ENCODE measurements at places on chromosomes 1 and 21.

DNA sequence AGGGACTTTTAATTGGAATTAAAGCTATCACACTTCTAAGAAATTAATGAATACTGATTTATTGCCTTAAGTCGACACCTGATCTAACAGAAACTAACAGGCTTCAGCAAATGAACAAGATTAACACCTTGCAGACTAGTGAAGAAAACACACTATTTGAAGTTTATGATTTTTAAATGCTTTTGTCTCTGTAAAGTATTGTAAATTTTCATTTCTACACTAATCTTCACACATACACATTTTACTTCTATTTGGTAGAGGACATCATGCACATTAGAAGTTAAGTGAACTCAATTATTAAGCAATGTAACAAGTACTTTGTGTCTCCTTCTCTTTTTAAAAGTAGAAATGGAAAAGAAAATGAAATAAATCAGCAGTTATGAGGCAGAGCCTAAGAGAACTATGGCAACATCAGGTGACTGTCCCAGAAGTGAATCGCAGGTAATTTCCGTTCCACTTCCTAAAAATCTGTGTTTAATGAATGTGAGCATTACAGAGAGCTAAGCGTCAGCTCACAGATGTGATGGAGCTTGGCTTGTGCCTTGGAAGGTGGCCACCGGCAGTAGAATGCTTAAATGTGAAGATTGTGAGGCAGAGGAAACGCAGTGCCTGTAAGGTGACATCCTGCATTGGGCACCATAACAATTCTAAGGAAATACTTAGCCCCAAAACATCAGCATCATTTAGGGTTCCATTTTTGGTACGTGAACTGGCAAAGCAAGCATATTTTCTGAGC is 1.2 kb downstream of the PRMT2 start:
- no peak for DNase-seq

- DNase-seq = no peak
These were observed 844 bp downstream of the NIBAN1 start for GRCh38 chr1:184973272-184974055.

- no peak for DNase-seq
These were observed 24.0 kb upstream of the CPT2 start for GRCh38 chr1:53172426-53173128.

GRCh38 chr1:226575739-226576378 is 27.3 kb downstream of the STUM start:
- DNase-seq = peak; percentile 31

- DNase-seq = no peak
These were observed 21.7 kb upstream of the KCND3 start for GRCh38 chr1:112011202-112011601.

GRCh38 chr1:163528710-163529348 is 207.1 kb downstream of the NUF2 start:
- DNase-seq = no peak

DNA sequence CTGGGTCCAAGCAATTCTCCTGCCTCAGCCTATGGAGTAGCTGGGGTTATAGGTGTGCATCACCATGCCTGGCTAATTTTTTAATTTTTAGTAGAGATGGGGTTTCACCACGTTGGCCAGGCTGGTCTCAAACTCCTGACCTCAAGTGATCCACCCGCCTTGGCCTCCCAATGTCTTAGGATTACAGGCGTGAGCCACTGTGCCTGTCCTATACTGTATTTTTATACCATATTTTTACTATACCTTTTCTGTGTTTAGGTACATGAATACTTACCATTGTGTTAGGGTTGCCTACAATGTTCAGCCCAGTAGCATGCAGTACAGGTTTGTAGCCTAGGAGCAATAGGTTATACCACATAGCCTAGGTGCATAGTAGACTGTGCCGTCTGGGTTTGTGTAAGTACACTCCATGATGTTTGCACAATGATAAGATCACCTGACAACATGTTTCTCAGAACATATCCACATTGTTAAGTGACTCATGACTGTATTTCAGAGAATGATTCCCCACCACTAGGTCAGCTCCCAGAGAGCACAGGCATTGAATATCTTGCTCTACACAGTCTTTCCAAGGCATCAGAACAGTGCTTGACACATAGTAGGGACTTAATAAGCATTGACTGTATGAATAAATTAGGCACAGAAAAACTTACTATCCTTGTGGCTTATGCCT is 6.0 kb upstream of the CITED4 start:
- no peak for DNase-seq

- DNase-seq = no peak
These were observed 53.6 kb downstream of the GLUL start for GRCh38 chr1:182337736-182338571.

- DNase-seq = no peak
These were observed 14.5 kb downstream of the IFNAR2 start for GRCh38 chr21:33244082-33244778.

DNA sequence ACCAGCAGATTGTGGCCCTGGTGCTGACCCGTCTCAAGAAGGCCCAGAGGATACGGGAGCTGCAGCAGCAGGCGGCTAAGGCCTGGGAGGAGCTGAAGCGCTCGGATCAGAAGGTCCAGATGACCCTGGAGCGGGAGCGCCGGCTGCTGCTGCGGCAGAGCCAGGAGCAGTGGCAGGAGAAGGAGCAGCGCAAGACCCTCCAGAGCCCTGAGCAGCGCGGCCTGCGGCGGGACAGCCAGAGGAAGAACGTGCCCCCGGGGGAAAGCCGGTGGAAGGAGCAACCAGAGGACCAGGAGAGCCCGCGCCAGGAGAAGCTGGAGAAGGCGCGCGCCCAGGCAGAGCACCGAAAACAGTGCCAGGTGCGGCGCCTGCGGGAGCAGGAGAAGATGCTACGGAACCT is 1.0 kb downstream of the CCDC185 start:
- DNase-seq = no peak

GRCh38 chr1:8763888-8764287 is 53.6 kb downstream of the RERE start:
- DNase-seq = no peak

GRCh38 chr1:204837440-204838084 is 33.1 kb upstream of the NFASC start:
- no peak for DNase-seq

- no peak for DNase-seq
These were observed 35.9 kb downstream of the TMCC2 start for GRCh38 chr1:205263580-205264190.

DNA sequence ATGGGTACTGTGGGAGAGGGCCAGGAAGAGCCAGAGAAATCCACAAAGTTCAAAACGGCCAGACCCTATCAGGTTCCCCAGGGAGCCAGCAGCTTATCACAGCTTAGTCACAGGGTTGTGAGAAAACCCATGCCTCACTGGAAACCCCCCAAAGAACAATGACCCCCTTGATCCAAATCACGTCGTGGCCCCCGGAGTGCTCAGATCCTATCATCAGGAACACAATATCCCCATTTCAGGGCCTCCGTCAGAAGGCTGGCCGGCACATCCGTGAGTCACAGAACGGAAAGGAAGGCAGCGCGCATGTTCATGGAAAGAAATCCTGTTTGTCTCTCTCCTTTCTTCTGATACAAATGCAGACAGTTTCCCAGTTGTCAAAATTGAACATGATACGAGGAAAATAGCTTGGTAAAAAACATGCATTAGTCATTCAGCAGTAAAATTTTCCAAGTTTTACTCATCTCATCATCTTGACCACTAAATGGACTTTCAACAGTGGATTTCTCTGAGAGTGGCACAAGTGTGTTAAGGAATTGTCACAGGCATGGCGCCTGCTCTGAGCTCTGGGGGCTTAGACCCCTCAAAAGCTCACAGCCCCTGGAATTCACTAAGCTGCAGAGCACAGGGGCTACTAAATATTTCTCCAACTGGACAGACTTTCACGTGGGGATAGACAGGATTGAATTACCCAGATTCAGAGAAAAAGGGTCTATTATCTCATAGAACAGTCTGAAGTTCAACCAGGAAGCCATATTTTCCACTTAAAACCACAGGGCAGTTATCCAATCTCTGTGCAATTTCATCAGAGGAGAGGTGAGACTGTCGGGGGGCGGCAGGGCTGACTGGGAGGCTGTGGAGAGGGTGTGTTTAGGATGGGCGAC is 124.8 kb downstream of the RIPK4 start:
- no peak for DNase-seq

- DNase-seq = no peak
These were observed 11.8 kb downstream of the TPM3 start for GRCh38 chr1:154179946-154180687.

DNA sequence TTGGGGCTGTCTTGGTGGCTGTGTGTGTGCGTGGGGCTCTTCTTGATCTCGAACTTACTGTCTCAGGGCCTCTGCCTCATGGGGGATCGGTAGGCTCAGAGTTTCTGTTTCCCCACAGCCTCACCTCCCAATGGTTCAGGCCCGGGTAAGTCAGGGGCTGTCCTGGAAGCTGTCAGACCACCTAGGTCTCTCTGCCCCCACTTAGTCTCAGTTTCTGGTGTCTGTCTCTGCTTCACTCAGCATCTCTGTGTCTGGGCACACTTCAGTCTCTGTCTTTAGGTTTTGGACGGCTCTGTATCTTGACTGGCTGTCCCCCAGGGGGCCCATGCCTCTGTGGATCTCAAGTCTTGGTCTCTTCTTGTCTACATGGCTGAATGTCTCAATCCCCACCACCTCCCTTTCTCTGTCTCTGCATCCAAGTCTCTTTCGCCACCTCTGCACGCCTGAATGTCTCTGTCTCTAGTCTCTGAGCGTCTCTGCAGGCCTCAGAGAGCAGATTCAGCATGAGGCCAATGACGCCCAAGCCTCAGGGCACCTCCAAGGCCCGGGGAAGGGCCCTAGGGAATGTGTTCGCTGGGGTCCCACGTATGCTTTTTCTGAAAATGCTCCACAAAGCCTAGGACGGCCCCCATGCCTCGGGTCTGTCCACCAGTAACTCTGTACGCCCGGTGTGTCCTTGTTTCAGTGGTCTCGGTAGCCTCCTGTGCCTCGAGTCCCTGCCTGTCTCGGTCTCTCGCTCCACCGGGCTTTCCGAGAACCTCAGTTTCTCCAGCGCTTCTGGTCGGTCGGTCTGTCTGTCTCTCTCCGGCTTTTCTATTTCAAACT is 818 bp downstream of the FHL3 start:
- DNase-seq = no peak

DNA sequence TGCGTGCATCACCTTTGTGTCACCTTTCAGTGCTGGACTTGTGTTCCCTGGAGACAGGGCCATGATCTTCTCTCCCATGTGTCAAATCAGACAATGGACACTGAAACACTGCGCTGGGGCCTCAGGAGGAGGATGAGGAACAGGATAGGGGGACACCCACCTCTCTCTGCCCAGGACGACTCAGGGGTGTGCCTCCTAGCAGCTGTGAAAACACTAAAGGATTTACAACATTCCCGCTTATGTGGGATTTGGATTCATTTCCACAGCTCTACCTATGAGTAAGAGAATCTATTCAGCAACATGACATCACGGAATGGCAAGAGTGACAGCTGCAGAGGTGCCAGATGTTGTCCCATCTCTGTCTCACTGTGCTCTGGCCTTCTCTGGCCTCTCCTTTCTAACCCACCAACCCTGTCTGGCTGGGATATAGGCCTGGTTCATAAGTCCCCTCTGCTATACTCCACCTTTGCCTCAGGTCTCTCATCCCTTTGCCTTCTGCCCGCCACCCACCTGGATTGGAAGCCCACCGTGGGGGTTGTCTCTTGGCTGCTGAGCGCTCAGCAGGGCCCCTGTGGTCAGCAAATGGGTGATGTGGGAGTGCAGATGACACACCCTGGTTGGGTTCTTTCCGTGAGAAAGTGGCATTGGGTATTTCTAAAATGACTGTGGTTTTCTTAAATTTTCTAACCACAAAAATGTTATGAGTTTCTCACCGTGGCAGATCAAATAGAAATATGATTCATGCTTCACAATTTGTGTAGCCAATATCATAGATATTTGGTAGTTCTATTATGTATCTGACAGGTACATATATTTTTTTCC is 47.1 kb upstream of the TLR5 start:
- DNase-seq = no peak

GRCh38 chr1:41918450-41919043 is at the start of gene HIVEP3:
Gene HIVEP3 (minus strand): TSS chr1:41918922.
- no peak for DNase-seq

DNA sequence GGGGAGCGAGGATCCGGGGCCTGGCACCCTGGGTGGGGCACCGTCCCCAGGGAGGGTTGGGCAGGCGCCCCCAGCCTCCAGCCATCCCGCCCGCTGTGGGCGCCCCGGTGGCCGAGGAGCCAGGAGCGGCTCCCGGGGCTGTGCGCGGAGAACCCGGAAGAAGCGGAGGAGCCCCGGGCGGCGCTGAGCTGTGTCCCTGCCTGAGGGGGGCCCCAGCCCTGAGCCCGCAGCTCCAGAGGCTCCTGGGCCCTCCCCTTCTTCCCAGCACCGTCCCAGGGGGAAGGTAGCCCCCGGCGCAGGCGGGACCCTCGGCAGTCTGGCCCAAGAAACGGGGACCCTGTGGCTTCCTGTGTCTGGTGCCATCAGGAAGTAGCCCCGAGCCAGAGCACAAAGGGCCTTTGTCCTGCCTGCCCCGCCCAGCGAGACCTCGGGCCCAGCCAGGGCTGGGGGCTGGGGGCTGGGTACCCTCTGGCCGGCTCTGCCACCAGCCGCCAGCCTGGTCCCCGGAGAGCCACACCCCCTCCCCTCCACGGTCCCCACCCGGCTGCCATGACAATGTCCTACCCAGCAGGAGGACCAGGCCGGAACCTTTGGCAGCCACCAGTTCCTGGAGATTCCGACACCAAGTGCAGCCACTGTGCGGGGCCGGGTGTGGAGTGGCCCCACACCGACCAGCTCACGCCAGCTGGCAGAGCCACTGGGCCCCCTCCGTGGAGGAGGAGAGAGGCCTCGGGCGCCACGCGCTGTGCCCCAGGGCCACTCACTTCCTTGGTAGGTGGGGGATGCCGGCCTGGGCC is 15.6 kb upstream of the TTLL10 start:
- no peak for DNase-seq

- DNase-seq = no peak
These were observed 1.8 kb upstream of the CNR2 start for GRCh38 chr1:23914921-23915320.

GRCh38 chr1:2815551-2815950 is 14.1 kb upstream of the TTC34 start:
- DNase-seq = no peak

DNA sequence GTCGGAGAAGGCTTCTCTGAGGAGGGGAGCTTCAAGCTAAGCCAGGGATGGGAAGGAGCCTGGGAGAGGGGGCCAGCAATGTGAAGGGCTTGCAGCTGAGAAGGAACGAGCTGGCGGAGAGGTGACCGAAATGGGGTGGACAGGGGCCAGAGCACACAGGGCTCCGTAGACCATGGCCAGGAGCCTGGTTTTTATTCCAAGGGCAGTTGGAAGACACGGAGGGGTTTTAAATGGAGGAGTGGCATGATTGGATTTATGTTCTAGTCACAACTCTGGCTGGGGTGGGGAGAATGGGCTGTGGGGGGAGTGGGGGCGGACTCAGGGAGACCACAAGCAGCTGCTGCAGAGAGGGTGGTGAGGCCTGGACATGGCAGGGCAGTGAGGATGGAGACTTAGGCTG is 5.1 kb upstream of the EPS8L3 start:
- no peak for DNase-seq

- DNase-seq = no peak
These were observed 15.9 kb upstream of the ADAMTS5 start for GRCh38 chr21:26982767-26983166.
